Suprapubic skin (tissue), 4 donors: ENCODE measurements at places on chromosomes 6 and 20. TPM values are rescaled to one million over a fixed set of nuclear protein-coding genes. Genes with fewer than 3 reads are reported as not detected.

- DNase-seq: no peak
These were observed 2.3 kb downstream of the ZNF322 start for GRCh38 chr6:26657256-26657655.

- DNase-seq: no peak
These were observed 200.7 kb downstream of the WDR27 start for GRCh38 chr6:169501128-169501527.

GRCh38 chr6:142241061-142241460 lies 60.7 kb upstream of the ADGRG6 start:
- no peak for DNase-seq

- no peak for DNase-seq
These were observed 25.9 kb upstream of the EPB41L1 start for GRCh38 chr20:36128463-36129159.

- DNase-seq: no peak
These were observed 143.3 kb downstream of the CD83 start for GRCh38 chr6:14260839-14261238.

DNA sequence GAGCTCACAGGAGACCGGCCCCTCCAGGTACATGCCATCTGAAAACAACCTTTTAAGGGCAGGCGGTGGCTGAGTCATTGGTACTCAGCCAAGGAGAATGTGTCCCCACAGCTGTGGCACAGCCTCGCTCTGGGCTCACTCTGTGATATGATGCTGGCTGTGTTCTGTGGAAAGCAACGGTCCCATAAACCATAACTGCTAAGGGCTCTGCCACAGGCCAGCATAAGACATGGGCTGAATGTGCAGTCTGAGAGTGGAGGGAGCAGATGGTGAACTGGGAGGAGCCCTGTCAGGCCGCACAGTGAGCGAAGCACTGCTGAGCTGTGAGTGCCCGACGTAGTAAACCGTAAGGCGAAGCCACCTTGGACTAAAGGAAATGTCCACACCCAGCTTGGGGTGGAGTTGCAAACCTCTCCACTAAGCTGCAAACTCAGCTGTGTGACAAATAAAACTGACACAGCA lies 375.8 kb downstream of the THBS2 start:
- no peak for DNase-seq

- DNase-seq: peak; percentile 67
These were observed 9.4 kb upstream of the NPBWR2 start for GRCh38 chr20:64116541-64117431.

DNA sequence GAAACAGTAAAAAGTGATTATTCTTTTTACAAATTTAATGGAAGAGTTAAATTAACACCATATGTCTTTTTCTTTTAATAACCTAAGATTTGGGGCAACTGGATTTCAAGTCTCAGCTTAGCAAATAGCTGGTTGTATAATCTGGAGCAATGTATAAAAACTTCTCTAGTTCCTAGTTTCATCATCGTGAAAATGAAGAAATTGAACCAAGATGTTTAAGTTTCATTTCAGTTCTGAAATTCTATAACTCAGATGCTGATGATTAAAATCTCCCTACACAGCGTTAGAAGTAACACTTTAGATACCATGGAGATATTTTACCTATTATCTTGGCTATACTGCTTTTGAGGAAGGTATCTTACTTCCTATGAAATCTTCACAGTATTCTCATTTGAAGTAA lies 252.0 kb downstream of the KIF16B start:
- no peak for DNase-seq

- no peak for DNase-seq
These were observed 19.6 kb downstream of the TTPAL start for GRCh38 chr20:44495257-44495656.

DNA sequence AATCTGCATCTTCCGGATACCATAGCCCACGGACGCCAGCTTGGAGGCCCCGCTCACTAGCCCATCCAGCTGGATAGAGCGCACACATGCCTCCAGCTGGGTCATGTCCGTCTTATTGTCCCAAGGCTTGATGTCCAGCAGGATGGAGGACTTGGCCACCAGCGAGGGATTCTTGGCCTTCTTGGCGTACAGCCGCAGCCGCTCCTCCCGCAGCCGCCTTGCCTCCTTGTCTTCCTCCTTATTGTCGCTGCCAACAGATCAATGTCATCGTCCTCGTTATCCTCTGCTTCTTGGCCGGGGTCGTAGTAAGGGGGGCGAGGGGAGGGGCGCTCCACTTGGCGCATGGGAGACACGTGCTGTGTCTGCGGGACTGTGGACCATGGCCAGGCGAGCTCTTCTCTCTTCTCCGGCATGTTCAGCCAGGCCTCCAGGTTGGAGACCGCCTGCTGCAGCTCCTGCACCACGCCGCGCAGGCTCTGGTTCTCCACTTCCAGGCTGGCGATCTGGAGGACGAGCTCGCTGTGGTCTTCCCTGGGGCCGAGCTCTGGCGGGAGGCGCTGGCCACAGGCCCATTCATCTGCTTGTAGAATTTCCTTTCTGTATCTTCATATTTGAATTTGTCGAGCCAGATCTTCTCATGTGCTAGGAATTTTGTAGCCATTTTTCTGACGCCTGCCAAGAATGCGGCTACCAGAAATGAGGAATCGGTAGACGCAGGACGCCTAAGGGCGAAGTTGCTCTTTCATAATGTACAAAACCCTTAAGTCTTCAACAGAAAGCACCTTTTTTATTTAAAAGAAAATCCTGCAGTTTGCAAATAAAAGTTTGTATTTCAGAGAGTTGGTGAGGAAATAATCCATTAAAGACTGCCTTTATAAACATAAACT lies 60.1 kb upstream of the PTPRK start:
- no peak for DNase-seq

DNA sequence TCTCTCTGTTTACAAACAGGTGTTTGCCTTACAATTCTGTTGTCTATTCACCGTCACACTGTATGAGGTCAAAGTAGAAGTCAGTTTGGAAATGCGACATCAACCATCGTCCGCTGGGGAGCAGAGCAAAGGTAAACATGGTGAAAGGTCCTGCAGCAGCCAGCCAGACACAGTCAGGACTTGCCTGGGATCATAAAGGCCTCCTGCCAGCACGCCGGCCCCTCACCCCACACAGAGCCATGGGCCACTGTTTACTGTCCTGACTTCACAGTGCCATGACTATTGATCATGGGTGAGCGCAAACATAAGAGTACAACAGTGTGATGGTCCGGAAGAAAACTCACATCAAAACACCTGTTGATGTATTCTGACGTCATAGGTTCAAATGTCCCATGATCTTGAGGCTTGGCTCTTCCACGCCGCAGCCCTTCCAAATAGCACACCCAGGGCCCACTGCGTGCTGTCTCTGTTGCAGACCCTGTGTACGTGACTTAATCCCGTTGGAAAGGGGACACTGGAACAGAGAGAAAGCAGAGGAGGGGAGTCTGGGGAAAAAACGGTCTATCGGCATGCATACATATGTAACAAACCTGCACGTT lies 16.9 kb upstream of the PPP1R3G start:
- no peak for DNase-seq

DNA sequence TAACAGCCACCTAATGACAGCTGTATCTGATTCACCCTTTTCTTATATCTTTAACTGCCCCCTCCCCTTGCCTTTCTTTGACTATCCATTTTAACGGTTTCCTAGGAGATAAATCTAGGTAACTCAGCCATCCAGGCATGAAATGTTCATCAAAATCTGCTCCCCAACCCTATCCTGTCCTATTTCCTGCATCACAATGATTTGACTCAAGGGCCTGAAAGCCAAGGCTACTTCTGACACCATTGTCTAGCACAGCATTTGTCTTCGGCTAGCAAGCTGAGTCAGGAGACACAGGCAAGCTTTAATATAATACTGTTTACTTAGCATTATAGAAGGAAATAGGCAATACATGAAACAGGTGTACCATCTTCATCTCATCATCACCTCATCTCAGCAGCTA lies 31.6 kb upstream of the MANEA start:
- DNase-seq: no peak

- DNase-seq: no peak
These were observed 22.2 kb downstream of the KDM1B start for GRCh38 chr6:18177286-18177965.

- DNase-seq: no peak
These were observed 2.6 kb upstream of the DNPH1 start for GRCh38 chr6:43231735-43232450.

- DNase-seq: no peak
These were observed 5.7 kb upstream of the TMEM30A start for GRCh38 chr6:75290136-75290945.

- no peak for DNase-seq
These were observed 1.4 kb downstream of the C20orf96 start for GRCh38 chr20:288956-289692.

- DNase-seq: no peak
These were observed 23.5 kb downstream of the CARMIL1 start for GRCh38 chr6:25302677-25303128.

DNA sequence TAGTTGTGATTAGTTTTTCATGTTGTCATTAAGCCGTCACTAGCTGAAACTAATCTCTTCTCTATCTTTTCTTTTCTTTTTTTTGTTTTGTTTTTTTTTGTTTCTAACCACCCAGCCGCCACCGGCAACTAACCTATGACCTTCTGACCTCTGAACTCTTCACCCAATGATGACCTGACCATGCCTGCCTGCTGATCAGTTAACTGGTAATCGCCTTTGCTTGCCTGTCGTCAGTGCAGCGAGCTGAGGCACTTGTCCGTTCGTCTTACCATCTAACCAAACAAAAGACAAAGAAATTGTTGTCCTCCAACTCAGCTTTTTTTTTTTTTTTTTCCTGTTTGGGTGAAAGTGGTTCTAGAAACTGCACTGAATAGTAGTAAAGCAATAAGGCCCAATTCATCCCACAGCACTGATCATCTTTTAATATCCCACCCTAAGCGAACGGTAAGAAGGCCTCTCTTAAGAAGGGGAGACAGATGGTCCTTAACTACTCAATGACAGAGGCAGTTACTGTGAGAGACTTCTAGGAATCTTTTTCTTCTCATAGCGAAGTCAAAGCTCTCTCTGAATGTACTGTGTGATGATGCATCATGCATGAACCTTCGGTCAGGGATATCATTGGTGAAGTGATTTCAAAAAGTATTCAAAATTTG lies 156.2 kb downstream of the QKI start:
- no peak for DNase-seq

DNA sequence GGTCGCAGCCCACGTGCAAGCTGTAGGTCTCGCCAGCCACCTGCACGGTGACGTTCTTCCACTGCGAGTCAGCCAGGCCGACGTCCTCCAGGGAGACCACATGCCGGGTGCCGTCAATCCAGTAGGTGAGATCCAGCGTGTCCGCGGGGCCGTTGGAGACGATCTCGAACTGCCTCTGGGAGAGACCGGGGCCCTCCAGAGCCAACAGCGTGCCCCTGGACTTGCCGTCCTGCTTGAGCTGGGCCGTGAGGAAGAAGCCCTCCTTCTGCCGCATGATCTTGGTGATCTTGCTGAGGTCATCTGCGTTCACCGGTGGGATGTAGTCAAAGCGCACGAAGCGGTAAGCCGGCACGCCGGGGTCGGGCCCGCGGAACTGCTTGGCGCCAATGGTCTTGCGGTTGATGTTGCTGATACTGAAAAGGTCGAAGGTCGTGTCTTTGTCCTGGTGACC lies 5.1 kb downstream of the THBS2 start:
- peak; percentile 60 for DNase-seq

GRCh38 chr6:161273274-161273751 lies 548 bp downstream of the AGPAT4 start:
- DNase-seq: no peak

DNA sequence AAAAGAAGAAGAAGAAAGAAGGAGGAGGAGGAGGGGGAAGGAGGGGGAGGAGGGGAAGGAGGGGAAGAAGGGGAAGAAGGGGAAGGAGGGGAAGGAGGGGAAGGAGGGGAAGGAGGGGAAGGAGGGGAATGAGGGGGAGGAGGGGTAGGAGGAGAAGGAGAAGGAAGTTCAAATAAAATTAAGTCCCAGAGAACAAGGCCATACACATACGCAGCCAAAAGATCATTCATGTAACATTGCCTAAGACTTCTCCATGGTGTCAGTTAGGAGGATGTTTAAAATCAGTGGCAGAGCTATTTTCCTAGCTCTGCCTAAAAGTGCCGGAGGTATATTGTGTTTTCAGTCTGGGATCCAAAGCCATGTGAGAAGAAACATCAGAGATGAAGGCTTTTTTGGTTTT lies 75.8 kb downstream of the PLCB4 start:
- DNase-seq: no peak

GRCh38 chr20:9052136-9052535 lies 16.8 kb upstream of the PLCB4 start:
- no peak for DNase-seq

DNA sequence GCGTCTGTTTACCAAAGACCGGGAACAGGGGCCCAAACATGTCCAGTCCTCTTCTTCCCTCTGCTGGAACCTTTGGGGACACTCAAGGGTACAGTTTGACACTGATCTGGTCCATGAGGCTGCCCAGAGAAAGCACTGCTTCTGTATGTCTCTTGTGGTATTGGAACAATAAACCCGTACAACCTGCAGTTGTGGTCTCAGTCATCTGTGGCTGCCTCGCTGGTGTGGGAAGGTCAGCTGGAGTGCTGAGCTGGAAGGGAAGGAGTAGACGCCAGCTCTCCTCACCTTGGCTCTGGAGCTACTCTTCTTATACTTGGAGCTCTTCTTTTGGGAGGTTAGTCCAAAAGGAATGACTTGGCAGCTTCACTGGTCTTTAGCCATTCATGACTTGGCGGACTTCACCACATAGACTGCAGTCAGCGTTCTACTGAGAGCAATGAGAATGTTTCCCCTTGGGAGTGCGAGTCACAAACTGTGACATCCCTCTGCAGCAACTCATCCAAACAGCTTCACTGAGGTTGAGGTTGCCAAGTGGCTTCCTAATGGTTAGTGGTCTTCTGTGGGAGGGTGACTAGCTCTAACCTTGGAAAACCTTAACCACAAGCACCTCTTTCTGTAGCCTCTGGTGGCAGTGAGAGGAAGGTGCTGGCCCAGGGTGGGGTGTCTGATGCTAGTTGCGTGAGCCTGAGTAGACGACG lies 81.2 kb downstream of the ASXL1 start:
- no peak for DNase-seq

The DACT2 gene
- total RNA-seq: 19.9 TPM

The COMMD7 gene
- 13.3 TPM for total RNA-seq

The MRAP2 gene
- 2.8 TPM for total RNA-seq

The RNF144B gene
- 38.9 TPM for total RNA-seq

The KIF6 gene
- total RNA-seq: 0.18 TPM

The MAS1 gene
- not detected for total RNA-seq

The GNMT gene
- 3.7 TPM for total RNA-seq

The TLDC2 gene
- not detected for total RNA-seq

The PRSS16 gene
- 17.1 TPM for total RNA-seq

The SLC52A3 gene
- total RNA-seq: 8.5 TPM

The TPBG gene
- 24.4 TPM for total RNA-seq
